ENCODE measurements at places on chromosomes 7 and 10. TPM values are rescaled to one million over a fixed set of nuclear protein-coding genes. Genes with fewer than 3 reads are reported as not detected.

The ACSM6 gene
- 0.14 TPM for total RNA-seq

DNA sequence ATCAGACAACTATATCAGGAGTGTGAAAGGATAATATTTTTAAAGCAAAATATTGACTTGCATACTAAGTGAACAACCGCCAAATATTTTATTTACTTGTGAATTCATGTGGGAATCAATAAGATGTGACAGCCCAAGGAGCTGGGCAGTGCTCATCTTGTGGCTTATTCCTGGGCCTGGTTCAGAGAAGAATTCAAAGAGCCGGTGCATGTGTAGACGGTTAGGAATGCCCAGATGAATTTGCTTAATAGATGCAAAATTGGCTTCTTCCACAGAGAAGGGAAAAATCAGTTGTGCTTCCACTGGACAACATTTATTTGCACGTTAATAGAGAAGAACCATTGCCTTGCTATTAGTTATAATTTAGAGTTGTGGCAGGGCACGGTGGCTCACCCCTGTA, 4.4 kb downstream of the MYL7 start:
- H3K4me1 ChIP-seq: peaks cover 13% of the 10 kb centered on the region
- no peak overlapping the region for H3K27ac ChIP-seq
- H3K36me3 ChIP-seq: no peaks in the 10 kb centered on the region
- DNase-seq: no peak
- H3K27me3 ChIP-seq: peaks cover 15% of the 10 kb centered on the region

DNA sequence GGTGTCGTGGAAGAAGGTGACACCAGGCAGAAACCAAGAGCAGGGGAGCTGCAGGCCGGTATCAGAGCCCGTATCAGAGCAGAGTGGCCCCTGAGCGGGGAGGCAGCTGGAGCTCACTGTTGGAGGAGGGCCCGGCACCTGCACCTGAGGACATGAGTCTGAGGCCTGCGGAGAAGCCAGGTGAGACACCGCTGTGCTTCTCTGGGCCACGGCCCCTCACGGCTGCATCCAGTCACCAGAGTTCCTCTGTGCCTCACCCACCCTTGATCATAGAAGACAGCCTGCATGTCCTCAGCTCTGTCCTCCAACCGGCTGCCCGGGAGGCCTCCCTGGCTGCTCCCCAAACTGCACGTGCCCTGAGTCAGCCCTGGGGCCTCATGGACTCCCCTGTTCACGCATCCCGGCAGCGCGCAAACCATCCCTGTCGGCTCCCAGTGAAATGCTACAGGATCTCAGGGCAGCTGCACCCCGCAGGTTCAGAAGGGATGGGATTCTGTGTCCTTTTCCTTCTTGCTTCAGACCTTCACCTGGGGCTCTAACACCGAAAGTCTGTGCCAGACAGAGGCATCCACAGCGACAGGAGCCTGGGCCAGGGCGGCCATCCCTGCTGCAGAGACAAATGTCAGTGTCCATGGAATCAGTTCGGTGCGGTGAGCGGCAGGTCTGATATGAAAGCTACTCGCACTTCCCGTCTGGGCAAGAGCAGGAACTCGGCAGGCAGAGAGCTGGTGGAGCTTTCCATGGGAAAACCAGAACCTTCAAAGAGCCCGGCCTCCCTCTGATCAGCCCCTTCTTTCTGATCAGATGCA, 111.9 kb upstream of the FAM20C start:
- no peak overlapping the region for H3K27ac ChIP-seq
- H3K27me3 ChIP-seq: no peaks in the 10 kb centered on the region
- no peak overlapping the region for H3K4me3 ChIP-seq
- H3K36me3 ChIP-seq: no peaks in the 10 kb centered on the region
- H3K4me1 ChIP-seq: peaks cover 25% of the 10 kb centered on the region

DNA sequence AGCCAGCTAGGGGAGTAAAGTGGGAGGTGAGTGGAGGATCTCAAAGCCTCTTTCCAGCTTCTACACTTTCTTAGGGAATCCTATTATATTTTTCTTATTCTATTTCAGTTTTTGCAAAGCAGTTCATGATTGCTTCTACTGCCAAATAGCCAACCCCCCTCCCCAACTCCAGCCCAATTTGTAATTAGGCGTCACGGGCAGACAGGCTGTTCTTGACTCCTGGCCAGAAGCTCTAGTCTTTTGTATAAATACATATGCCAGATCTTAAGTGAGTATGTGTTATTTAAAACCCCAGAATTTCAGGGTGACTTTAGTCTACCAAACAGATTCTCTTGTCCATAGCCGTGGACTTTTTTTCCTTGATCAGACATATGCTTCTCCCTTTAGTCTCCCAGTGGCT, 255.2 kb downstream of the BUB3 start:
- H3K36me3 ChIP-seq: peaks cover 14% of the 10 kb centered on the region
- no peak overlapping the region for H3K4me3 ChIP-seq
- DNase-seq: no peak
- no peak overlapping the region for H3K27ac ChIP-seq

The SORCS1 gene
- total RNA-seq: 3.3 TPM

GRCh38 chr10:28219251-28219650, 83.6 kb downstream of the MPP7 start:
- no peaks in the 10 kb centered on the region for H3K27me3 ChIP-seq
- H3K27ac ChIP-seq: no peak overlapping the region
- H3K4me1 ChIP-seq: peaks cover 39% of the 10 kb centered on the region
- H3K4me3 ChIP-seq: no peak overlapping the region
- no peak for DNase-seq
- no peaks in the 10 kb centered on the region for H3K36me3 ChIP-seq

DNA sequence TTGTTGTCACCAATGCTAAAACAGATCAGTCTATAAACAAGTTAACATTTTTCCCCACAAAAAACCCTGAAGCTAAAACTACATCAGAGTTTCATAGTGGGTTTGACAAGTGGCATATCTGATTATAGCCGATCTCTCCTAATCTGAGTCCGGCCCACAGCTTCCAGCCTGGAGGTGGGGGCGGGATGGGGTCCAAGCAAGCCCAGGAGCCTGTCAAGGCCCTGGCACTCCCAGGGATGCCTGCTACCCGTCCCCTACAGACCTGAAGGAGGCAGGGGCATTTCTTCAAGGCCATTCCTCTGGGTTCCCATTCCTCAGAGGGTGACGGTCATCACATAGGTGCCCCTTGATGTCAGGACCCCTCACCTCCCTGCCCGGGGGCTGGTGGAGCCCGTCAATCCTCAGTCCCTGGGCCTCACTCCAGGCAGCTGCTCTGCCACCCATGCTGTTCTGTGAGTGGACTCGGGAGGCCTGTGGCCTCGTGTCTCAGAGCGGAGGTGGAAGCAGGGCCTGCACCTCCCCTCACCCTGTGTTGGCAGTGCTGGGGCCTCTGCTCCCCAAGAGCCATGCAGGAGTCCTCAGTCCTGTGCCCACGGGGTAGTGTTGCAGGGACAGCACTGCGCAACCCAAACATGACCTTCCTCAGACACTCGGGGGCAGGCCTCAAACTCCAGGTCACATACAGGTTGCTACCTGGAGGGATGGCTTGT, 8.8 kb downstream of the DPYSL4 start:
- H3K4me3 ChIP-seq: no peak overlapping the region
- H3K27ac ChIP-seq: no peak overlapping the region
- H3K27me3 ChIP-seq: peaks cover 3% of the 10 kb centered on the region
- peaks cover 6% of the 10 kb centered on the region for H3K36me3 ChIP-seq
